ENCODE measurements at places on chromosomes 4 and X.

- no peak for DNase-seq
These were observed 614.5 kb upstream of the LCORL start for GRCh38 chr4:18636001-18636585.

DNA sequence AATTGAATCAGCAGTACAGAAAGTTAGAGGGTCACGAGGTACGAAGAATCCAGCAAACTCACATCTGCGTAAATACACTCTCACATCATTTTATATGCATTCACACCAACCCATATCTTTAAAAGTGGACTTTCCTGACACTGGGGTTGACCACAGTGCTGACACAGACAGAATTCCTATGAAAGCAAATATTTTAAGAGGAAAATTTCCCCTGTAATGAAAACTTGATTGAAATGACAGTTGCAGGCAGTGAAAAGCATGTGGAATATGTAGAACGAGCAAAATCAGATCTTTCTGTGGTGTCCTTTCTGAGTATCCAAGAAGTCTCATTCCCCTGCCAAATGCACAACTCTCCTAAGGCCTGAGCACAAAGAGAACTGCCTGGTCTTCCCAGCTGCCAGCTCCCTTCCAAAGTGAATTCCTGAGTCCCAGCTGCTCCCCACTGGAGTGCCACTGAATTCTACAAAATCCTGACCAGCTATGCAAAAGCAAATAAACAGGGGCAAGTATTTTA lies 50.5 kb upstream of the FAM9C start:
- DNase-seq = no peak

DNA sequence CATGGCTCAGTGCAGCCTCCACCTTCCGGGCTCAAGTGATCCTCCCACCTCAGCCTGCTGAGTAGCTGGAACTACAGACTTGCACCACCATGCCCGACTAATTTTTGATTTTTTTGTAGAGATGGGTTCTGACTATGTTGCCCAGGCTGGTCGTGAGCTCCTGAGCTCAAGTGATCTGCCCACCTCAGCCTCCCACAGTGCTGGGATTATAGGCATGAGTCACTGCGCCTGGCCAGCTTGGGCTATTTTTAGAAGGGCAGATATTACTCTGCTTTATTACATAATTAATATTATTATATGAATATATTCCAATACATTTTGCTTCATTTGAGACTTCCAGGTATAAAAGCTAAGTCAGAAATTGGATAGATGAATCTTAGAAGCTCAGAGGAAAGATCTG lies 143.7 kb upstream of the ANK2 start:
- DNase-seq = no peak

DNA sequence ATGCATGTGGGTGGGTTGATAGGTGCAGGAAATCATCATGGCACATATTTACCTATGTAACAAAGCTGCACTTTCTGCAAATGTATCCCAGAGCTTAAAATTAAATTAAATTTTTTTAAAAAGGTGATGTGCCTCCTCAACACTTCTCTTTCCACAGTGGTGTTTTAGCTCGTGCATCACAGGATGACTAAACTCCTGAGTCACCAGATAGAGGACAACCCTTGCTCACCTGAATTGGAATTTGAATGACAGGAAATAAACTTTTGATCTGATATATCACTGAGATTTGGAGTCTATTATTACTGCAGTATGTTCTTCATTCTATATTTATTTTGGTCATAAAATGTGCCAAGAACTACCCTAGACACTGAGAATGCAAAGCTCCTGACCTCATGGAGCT lies 185.3 kb downstream of the MAPK10 start:
- DNase-seq = no peak

GRCh38 chr4:87074121-87074488 lies 139.3 kb downstream of the AFF1 start:
- no peak for DNase-seq

Data from thoracic aorta (tissue), 2 donors.